ENCODE measurements at places on chromosomes 6 and 20.

DNA sequence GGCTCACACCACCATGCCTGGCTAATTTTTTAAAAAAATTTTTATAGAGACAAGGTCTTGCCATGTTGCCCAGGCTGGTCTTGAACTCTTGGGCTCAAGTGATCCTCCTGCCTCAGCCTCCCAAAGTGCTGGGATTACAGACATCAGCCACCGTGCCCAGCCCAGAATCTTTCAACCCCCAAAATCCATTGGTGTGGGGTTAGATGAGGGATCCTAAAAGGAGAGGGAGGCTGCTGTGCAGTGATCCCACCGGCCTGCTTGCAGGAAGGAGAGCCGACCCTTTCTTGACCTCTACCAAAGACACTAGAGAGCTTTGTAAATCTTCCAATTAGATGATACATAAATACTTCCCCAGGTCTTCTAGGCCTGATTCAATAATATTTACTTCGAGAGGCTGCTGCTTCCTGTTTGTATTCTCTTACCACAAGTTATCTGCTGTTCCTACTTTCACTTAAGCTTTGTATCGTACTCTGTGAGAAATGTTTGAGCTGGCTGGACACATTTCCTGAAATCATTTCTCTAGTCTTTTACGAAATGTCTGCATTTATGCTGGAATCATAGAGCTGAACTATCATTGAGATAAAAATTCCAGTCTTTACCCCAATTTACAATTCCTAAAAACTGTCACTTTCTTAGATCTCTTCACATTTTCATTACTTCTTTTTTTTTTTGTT lies 49.3 kb upstream of the IER3 start:
- DNase-seq: no peak

GRCh38 chr6:163984124-163984936 lies 569.8 kb downstream of the QKI start:
- no peak for DNase-seq

- no peak for DNase-seq
Observed at GRCh38 chr20:49471397-49471796, 11.1 kb downstream of the KCNB1 start.

GRCh38 chr6:151544453-151544852 lies 50.6 kb downstream of the CCDC170 start:
- DNase-seq: no peak

- no peak for DNase-seq
Observed at GRCh38 chr6:114936080-114936479, 593.3 kb upstream of the HS3ST5 start.

DNA sequence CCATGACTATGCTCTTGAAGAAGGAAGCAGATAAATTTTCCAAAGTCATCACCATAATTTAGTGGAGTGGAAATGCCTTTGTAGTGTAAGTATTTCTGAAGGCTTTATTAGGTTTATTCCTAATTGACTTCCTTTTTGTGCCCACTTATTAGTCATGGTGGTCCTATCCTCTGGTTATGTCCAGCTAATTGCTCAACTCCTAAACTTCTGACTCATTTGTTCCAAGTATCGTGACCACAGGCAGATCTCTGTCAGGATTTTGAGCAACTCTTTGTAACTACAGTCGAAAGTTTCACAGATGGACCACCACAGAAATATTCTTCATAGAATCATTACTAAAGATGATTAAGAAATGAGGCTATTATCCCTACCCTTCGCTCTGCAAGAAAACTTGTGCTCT lies 315.6 kb upstream of the PTCHD4 start:
- DNase-seq: no peak

DNA sequence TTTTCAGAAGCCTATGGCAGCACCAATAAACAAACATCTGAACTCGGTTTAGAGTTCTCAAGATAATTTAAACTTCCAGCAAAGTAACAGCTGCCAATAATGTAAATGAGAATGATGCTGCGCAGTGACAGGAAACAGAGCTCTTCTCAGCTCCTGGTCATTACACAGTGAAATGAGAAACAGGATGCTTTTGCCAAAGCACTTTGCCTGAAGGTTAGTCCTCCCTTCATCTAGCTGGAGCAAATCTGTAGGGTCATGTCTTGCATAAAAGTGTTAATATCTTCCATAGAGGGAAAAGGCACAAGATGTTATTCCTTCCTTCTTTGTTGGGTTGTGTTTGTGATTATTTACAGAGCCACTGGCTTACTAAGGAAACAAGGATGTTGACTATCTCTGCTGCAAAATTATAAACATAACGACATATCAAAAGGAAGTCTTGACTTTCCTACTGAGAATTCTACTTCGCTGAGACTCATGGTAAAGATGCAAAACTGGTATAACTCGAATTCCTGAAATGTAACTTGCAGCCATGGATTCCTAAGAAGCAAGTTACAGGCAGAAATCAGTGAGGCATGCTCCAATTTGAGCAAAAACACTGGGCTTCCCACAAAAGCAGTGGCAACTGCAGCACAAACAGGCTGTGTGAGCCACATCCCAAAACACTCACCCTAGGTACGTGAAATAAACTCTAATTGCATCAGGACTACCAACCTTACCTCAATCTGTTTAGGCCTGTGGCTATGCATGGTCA lies 102.5 kb upstream of the BEND6 start:
- DNase-seq: no peak

DNA sequence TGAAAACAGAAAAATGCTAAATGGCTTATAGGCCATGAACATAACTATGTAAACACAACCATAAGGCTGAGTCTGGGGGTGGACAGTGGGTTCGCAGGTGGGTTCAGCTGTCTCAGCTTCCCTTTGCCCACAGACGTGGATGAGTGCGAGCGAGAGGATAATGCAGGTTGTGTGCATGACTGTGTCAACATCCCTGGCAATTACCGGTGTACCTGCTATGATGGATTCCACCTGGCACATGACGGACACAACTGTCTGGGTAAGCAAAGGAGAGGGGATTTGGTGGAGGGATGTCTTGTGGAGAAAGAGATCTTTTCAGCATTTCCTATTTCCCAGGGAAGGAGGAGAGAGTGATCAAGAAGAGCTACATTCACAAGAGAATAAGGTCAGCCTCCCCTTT lies 14.7 kb downstream of the SCUBE3 start:
- no peak for DNase-seq

- DNase-seq: no peak
Observed at GRCh38 chr20:34578025-34578424, 19.5 kb downstream of the MAP1LC3A start.

- no peak for DNase-seq
Observed at GRCh38 chr20:16350465-16350864, 222.8 kb downstream of the KIF16B start.

DNA sequence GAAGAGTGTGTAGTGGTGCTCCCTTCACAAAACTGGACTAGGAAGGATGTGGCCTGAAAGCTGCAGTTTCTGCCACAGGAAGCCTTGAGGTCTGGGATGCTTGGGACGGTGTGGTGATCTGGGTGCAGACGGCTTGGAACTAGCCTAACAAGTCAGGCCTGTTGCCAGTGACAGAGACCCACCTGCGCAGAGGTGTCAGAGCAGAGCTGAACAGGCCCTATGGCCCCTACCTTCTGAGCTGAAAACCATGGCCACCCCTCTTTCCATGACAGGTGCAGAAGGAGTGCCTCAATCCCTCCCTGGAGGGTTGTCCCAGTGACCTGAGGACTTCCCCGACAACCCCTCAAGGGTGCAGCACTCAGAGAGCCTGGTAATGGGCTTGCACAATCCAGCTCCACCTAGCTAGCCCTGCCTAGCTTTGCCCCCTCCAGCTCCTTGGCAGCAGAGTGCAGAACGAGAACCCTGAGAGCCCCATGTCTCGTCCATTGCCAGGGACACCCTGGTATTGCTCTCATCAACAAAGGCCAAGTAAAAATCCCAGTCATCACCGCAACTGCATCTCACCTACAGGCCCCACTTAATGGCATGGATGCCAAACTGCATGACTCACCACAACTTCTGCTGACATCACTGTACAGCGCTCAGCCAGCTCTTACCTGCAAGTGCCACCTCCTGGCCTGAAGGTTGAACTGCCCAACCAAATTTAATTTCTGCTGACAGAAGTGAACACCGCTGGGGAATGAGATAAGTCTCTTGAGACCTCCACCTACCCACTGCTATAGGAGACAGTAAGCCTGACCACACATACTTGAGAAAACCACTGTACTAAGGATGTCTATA lies 563.1 kb downstream of the TFAP2A start:
- DNase-seq: no peak

DNA sequence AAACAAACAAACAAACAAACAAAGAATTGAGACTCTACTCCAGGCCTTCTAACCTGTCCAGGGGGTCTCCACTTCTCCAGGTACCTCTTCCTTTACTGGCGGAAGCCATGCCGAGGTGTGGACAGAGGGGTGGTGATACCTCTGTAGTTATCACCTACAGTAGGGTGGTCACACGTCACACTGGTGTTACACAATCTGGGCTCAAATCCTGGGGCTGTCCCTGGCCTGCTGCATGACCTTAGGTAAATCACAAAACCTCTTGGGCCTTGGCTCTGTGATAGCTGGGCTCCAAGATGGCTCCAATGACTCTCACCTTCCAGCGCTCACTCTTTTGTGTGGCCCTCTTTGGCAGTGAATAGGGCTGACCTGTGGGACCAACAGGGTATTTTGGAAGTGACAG lies 76.8 kb upstream of the ZNFX1 start:
- no peak for DNase-seq

DNA sequence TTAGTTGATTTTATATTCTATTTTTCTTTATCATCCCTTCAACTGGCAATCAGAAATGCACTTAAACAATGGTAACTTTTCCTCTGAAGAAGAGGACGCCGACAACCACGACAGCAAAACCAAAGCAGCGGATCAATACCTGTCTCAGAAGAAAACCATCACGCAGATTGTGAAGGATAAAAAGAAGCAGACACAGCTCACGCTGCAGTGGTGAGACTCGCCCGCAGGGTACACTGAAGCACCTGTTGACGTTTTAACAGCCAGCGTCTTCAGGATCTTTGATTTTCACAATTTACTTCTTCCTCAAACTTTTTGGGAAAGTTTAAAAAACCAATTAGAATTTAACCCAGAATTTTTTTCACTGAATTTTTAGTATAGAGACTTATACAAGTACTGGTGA lies 701 bp downstream of the RFX6 start:
- DNase-seq: no peak

DNA sequence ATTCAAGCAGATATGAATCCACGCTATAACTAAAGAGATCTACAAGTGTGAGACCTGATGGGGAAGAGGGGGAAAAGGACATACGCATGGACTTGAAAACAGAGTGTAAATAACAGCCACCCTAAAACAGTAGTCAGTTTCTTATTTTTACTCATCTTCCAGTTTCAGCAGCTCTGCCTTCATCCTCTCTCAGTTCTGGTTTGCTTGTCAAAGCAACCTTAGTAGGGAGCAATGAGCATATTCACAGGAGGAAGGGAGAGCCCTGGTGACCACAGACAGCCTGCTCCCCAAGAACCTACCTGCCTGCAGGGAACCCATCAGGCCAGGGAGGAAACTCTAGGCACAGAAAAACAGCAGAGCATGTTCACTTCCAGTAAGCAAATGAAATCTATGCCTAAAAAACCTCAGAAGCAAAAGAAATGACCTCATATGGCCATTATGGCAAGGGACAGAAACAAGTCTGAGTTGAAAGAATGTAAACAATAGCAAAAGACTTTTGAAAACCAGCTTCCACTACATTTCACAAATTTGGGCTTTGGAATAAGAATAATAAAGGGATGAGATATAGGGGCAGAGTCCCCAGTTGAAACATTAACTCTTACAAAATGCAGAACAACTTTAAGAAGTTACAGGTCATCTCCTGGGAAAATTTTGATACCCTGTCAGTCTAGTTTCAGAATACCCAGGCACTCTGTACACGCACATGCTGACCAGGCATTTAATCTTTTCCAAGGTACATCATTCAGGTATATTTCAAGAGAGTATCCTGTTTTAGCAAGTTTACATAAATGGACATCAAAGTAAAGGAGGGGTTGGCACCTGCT lies 120.8 kb upstream of the BCLAF1 start:
- no peak for DNase-seq

DNA sequence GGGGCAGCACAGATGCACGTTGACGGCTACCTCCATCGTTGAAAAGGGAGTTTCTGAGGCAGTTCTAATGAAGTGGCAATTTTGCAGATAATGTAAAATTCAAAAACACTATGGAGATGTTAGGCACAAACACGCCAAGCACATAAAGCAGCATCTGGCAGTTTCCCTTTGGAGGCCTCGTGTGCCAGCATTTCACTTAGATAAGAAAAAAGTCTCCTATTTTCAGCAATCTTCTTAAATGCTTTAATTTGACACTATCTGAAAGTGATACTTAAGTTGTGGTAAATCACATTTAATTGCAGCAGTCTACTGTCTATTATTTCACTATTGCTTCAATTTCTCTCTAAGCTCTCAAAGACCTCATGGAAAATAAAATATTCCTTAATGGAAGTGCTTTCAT lies 125.3 kb upstream of the PROKR2 start:
- no peak for DNase-seq

- no peak for DNase-seq
Observed at GRCh38 chr6:116208056-116208785, 45.7 kb downstream of the TSPYL4 start.

DNA sequence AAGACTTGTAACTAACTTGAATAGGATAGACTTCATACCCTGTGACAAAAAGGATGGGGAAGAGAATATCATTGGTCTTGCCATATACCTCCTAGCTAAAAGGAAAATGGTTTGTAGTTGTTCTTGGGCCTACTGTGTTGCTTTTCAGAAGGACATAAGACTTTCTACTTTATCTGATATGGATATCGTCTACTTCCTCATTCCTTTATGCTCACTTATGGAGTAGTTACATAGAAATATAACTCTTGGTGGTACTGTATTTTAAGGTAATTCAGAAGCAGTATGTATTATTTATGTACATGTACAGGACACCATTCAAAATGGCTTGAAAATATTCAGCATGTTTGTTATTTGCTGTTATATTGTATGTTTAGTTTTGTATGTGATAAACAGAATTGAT lies 8.0 kb downstream of the FAM217B start:
- no peak for DNase-seq

DNA sequence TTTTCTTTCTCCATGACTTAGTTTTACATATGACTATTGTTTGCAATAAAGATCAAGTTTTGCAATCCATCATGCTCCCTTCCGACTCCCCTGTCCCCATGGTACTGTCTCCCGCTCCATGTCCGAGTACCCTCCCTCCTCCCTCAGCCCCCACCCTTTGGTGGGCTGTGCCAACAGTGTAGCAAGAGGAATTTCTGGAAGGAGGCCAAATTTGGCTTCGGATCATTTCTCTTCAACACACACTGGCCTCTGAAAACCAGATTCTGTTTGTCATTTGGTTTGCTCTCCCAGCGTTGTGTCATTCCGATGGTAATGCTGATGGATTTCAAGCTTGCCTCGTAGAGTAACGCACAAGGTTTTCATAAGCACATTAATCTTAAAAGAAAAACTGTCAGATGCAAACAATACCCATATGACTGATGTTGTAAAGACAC lies 22.9 kb upstream of the PAX1 start:
- no peak for DNase-seq

DNA sequence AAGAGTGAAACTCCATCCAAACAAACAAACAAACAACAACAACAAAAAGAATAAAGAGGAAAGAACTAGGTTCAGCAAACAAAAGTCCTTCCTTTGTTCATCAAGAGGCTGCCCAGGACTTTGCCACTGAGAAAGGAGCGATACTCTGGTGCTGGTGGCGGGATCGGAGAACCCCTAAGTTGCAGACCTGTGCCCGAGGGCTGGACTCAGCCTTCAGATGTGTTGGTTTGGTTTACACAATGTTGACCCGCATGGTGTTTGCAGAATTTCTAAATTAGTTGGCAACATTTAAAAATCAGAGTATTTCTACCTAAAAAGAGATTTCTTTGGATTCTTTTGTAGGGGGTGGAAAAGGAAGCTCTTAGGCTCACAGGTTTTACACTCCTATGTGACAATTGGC lies 42.5 kb downstream of the TRAM2 start:
- no peak for DNase-seq
